ENCODE measurements at places on chromosomes 3 and 15. TPM values are rescaled to one million over a fixed set of nuclear protein-coding genes. Genes with fewer than 3 reads are reported as not detected.

GRCh38 chr3:168417016-168417415 is 321.3 kb upstream of the GOLIM4 start:
- no peaks in the 10 kb centered on the region for H3K36me3 ChIP-seq
- DNase-seq: no peak
- no peak overlapping the region for H3K4me3 ChIP-seq
- no peaks in the 10 kb centered on the region for H3K4me1 ChIP-seq

DNA sequence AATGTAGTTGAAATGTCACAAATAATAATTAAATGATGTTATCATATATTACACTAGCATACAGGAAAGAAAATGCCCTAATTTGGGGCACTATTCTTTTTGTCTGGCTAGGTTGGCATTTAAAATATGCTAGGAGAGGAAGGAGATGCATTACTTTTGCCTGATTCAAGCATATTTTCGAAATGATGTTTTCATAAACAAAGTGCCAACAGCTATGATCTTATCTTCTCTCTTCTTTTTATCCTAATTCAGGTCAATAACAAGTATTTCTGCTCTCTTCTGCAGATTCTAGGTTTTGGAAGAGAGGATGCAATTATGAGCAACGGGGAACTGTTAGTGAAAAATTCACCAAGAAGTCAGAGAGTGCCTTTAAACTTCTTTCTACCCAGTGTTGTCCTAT is 55.8 kb upstream of the NR2F2 start:
- H3K4me3 ChIP-seq: no peak overlapping the region
- DNase-seq: no peak
- peaks cover 42% of the 10 kb centered on the region for H3K4me1 ChIP-seq
- H3K27ac ChIP-seq: peak overlapping the region; percentile 55
- no peaks in the 10 kb centered on the region for H3K27me3 ChIP-seq

GRCh38 chr3:5634411-5634810 is 446.9 kb downstream of the EDEM1 start:
- H3K4me3 ChIP-seq: no peak overlapping the region
- no peaks in the 10 kb centered on the region for H3K27me3 ChIP-seq
- no peaks in the 10 kb centered on the region for H3K4me1 ChIP-seq
- no peak for DNase-seq

GRCh38 chr15:80173022-80173759 is 20.4 kb downstream of the FAH start:
- no peaks in the 10 kb centered on the region for H3K27me3 ChIP-seq
- peaks cover 1% of the 10 kb centered on the region for H3K36me3 ChIP-seq
- no peaks in the 10 kb centered on the region for H3K4me1 ChIP-seq
- no peak overlapping the region for H3K27ac ChIP-seq
- DNase-seq: no peak

- H3K27ac ChIP-seq: no peak overlapping the region
- no peaks in the 10 kb centered on the region for H3K36me3 ChIP-seq
- H3K4me1 ChIP-seq: peaks cover 49% of the 10 kb centered on the region
Observed at GRCh38 chr15:71804226-71804625, 6.1 kb upstream of the NR2E3 start.

GRCh38 chr3:37904601-37905000 is 42.9 kb downstream of the CTDSPL start:
- H3K4me3 ChIP-seq: no peak overlapping the region
- DNase-seq: no peak
- peak overlapping the region; percentile 97 for H3K27ac ChIP-seq
- peaks cover 61% of the 10 kb centered on the region for H3K4me1 ChIP-seq
- H3K36me3 ChIP-seq: no peaks in the 10 kb centered on the region

- peaks cover 40% of the 10 kb centered on the region for H3K4me1 ChIP-seq
- H3K27ac ChIP-seq: no peak overlapping the region
- DNase-seq: no peak
- H3K27me3 ChIP-seq: peaks cover 2% of the 10 kb centered on the region
- peak overlapping the region; percentile 87 for H3K4me3 ChIP-seq
- H3K36me3 ChIP-seq: peaks cover 4% of the 10 kb centered on the region
Observed at GRCh38 chr3:4494895-4495264, 1.7 kb downstream of the ITPR1 start.

DNA sequence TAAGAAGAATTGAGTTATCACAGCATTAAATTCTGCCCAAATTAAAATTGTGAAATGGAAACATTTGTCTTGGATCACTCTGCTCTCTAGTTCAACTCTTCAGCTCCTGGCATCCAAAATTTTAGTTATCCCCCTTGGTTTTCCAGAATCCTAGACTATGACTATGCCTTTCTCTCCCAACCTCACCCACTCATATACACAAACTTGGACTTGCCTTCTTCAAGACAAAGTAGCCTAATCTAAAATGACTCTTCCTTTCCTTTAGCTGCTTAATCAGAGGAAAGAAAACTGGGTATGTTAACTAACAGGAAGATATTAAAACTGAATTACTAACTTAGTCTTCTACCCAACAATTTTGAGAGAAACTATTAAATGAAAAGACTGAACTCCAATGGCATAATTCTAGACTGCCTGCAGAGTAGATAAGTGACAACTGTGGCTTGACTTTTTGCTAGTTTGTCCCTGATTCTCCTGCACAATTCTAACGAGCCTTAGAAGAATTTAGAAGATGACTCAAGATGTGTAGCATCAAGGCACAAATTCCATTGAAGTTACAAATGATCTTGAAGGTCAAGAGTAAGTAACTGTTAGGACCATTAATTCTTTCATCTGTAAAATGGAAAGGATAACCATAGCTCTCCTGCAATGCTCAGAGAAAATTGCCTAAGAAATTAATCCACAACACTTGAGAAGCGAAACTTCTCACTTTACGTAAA is 5.2 kb upstream of the GOLIM4 start:
- H3K27ac ChIP-seq: no peak overlapping the region
- DNase-seq: no peak
- H3K36me3 ChIP-seq: no peaks in the 10 kb centered on the region
- peaks cover 2% of the 10 kb centered on the region for H3K27me3 ChIP-seq
- H3K4me1 ChIP-seq: peaks cover 10% of the 10 kb centered on the region
- no peak overlapping the region for H3K4me3 ChIP-seq

GRCh38 chr3:49171775-49172500 is 540 bp downstream of the KLHDC8B start:
- H3K27ac ChIP-seq: peak overlapping the region; percentile 69
- no peak for DNase-seq
- H3K36me3 ChIP-seq: peaks cover 3% of the 10 kb centered on the region
- peaks cover 31% of the 10 kb centered on the region for H3K4me1 ChIP-seq
- no peaks in the 10 kb centered on the region for H3K27me3 ChIP-seq
- H3K4me3 ChIP-seq: peak overlapping the region; percentile 90

GRCh38 chr3:169285057-169286033 is 378.2 kb downstream of the MECOM start:
- peaks cover 7% of the 10 kb centered on the region for H3K4me1 ChIP-seq
- H3K27ac ChIP-seq: no peak overlapping the region
- no peaks in the 10 kb centered on the region for H3K27me3 ChIP-seq
- no peaks in the 10 kb centered on the region for H3K36me3 ChIP-seq
- no peak overlapping the region for H3K4me3 ChIP-seq

DNA sequence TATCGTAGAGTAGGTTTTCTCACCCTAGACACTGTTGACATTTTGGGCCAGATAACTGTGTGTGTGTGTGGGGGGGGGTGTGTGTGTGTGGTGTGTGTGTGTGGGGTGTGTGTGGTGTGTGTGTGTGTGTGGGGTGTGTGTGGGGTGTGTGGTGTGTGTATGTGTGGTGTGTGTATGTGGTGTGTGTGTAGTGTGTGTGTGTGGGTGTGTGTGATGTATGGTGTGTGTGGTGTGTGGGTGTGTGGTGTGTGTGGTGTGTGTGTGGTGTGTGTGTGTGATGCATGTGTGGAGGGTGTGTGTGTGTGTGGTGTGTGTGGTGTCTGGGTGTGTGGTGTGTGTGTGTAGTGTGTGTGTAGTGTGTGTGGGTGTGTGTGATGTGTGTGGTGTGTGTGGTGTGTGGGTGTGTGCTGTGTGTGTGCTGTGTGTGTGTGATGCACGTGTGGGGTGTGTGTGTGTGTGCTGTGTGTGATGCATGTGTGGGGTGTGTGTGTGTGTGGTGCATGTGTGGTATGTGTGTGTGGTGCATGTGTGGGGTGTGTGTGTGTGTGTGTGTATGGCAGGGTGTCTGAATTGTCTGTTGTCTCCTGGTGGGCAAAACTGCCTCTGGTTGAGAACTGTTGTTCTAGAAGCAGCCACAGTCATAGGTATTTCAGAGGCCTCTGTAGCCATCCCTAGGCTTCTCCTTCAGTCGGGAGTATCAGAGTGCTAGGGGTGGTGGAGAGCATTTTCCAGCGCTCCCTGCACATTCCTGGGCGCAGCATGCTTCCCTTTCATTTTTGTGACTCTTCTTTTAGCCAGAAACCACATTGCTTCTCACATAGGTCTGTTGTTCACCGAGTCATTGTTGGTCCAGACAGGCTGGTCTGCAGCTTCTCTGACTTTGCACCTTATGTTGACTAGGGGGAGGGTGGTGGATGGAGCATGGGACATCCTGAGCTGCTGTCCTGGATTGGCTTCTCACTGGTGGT is 84.4 kb downstream of the THSD4 start:
- no peak for DNase-seq
- H3K4me1 ChIP-seq: peaks cover 6% of the 10 kb centered on the region
- H3K27ac ChIP-seq: no peak overlapping the region
- peaks cover 1% of the 10 kb centered on the region for H3K27me3 ChIP-seq
- no peaks in the 10 kb centered on the region for H3K36me3 ChIP-seq

- no peak overlapping the region for H3K27ac ChIP-seq
- no peaks in the 10 kb centered on the region for H3K27me3 ChIP-seq
- peaks cover 1% of the 10 kb centered on the region for H3K36me3 ChIP-seq
- DNase-seq: no peak
- no peak overlapping the region for H3K4me3 ChIP-seq
Observed at GRCh38 chr3:27097182-27097581, 272.0 kb downstream of the NEK10 start.

GRCh38 chr15:64503197-64503596 is 42.8 kb downstream of the ZNF609 start:
- H3K4me3 ChIP-seq: no peak overlapping the region
- H3K27ac ChIP-seq: peak overlapping the region; percentile 86
- H3K36me3 ChIP-seq: peaks cover 11% of the 10 kb centered on the region
- no peak for DNase-seq
- peaks cover 42% of the 10 kb centered on the region for H3K4me1 ChIP-seq

DNA sequence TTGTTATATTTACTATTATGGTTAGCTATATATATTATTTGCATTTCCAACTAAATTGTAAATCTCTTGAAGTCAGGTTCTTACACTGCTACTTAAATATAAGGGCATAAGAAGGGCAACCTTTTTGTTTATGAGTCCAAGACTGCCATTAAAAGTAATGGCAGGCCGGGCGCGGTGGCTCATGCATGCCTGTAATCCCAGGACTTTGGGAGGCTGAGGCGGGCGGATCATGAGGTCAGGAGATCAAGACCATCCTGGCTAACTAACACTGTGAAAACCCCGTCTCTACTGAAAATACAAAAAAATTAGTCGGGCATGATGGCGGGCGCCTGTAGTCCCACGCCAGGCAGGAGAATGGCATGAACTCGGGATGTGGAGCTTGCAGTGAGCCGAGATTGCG is 2.9 kb upstream of the P2RY1 start:
- no peak overlapping the region for H3K4me3 ChIP-seq
- no peak for DNase-seq
- H3K4me1 ChIP-seq: peaks cover 20% of the 10 kb centered on the region
- no peak overlapping the region for H3K27ac ChIP-seq

DNA sequence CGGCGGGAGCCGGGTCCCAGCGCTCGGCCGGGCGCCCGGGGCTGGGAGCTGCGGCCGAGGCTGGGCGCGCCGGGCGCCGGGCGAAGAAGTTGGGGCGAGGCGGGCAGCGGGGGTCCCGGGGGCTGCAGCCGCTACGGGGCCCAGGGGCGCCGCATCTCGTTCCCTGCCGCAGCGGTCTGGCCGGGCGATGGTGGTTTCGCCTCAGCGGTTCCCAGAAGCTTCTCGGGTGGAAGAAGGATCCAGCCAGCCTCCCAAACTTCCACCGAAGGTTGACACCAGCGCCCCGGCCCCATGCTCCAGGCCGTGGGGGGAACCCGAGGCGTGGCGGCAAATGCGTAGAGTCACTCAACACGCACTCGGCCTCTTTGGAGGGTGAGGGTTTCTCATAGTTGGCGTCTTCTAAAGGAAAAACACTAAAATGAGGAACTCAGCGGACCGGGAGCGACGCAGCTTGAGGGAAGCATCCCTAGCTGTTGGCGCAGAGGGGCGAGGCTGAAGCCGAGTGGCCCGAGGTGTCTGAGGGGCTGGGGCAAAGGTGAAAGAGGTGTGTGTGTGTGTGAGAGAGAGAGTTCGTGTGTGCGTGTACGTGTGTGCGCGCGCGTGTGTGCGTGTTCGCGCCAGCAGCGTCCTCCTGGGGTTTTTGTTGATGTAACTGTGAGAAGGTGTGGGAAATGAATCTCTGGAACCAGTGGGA is 940 bp downstream of the BOC start:
- H3K4me3 ChIP-seq: peak overlapping the region; percentile 90
- peaks cover 25% of the 10 kb centered on the region for H3K4me1 ChIP-seq
- H3K27ac ChIP-seq: peak overlapping the region; percentile 75
- no peaks in the 10 kb centered on the region for H3K36me3 ChIP-seq
- no peaks in the 10 kb centered on the region for H3K27me3 ChIP-seq
- no peak for DNase-seq

DNA sequence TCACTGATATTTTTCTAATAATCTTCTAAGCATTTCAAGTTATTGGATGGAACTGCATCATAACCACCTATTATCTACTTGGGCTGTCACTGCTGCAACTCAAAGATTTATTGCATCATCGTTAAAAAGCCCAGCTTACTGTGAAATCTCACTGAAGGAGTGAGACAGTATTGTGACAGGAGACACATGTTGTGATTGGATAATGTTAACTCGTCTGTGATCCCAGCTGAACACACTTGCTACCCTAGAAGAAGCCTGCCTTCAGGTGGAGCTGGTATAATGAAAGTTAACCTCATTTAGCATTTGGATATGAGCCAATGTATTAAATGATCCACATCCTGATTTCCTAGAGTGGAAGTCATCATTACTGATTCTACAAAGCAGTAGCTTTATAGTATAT is 138.1 kb downstream of the MAP2K5 start:
- no peak overlapping the region for H3K4me3 ChIP-seq
- DNase-seq: no peak
- no peaks in the 10 kb centered on the region for H3K4me1 ChIP-seq
- H3K36me3 ChIP-seq: peaks cover 13% of the 10 kb centered on the region
- H3K27ac ChIP-seq: no peak overlapping the region
- no peaks in the 10 kb centered on the region for H3K27me3 ChIP-seq

GRCh38 chr3:64588380-64588779 is 99.4 kb downstream of the ADAMTS9 start:
- no peak overlapping the region for H3K4me3 ChIP-seq
- peaks cover 8% of the 10 kb centered on the region for H3K4me1 ChIP-seq
- peaks cover 4% of the 10 kb centered on the region for H3K27me3 ChIP-seq
- no peak overlapping the region for H3K27ac ChIP-seq
- DNase-seq: no peak
- H3K36me3 ChIP-seq: peaks cover 2% of the 10 kb centered on the region

- no peaks in the 10 kb centered on the region for H3K27me3 ChIP-seq
- peak overlapping the region; percentile 64 for H3K27ac ChIP-seq
- DNase-seq: no peak
- peaks cover 26% of the 10 kb centered on the region for H3K4me1 ChIP-seq
Observed at GRCh38 chr15:98823012-98823458, 174.7 kb downstream of the IGF1R start.

GRCh38 chr15:93152951-93153350 is 63.9 kb upstream of the RGMA start:
- no peak for DNase-seq
- H3K27ac ChIP-seq: peak overlapping the region; percentile 55
- H3K4me3 ChIP-seq: no peak overlapping the region
- peaks cover 40% of the 10 kb centered on the region for H3K4me1 ChIP-seq
- H3K36me3 ChIP-seq: peaks cover 1% of the 10 kb centered on the region

Gene ZNF660
- total RNA-seq: 5.3 TPM

Gene HCN4
- total RNA-seq: 0.05 TPM

Gene COL7A1
- 36.6 TPM for total RNA-seq

Gene CTDSPL
- 41.5 TPM for total RNA-seq

Gene ZNF774
- 3.2 TPM for total RNA-seq

Gene MOBP
- total RNA-seq: not detected

All from chondrocyte (in vitro differentiated cells).